ENCODE measurements at places on chromosomes 1 and 21.

GRCh38 chr1:210499956-210500355 is 171.3 kb downstream of the HHAT start:
- no peak for DNase-seq

DNA sequence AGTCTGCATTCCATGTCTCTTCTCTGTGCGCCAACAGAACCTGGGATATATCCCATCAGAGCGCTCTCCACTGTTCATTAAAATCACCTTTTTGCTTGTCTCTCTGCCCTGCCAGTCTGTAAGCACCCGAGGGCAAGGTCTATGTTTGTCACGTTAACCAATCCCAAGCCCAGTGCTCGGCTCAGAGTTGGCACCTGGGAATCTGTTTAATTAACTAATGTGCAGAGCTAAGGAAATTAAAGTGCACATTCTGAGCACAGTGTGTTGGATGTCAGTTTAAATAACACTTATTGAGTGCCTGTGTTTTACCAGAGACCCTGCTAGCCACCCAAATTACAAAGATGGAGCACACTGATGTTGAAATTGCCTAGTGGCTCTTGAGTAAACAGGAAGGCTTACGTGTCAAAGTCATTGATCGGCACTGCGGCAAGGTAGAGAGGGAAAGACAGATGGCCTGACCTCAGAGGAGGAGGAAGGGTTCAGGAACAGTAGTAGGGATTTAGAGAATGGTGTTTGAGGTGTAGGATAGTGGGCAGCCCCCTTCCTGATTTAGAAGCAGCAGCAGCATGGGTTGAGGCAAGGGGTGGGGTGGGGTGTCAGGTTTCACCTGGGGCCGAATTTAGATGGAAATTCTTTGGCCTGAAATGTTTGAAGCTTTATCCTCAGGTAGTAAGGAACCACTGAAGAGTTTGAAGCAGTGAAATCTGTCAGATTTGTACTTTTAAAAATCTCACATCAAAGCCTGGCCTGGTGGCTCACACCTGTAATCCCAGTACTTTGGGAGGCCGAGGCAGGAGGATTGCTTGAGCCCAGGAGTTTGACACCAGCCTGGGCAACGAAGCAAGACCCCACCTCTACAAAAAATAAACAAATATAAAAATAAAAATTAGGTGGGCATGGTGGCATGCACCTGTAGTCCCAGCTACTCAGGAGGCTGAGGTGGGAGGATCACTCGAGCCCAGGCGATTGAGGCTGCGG is 7.7 kb downstream of the ARMH1 start:
- DNase-seq: peak; percentile 27

DNA sequence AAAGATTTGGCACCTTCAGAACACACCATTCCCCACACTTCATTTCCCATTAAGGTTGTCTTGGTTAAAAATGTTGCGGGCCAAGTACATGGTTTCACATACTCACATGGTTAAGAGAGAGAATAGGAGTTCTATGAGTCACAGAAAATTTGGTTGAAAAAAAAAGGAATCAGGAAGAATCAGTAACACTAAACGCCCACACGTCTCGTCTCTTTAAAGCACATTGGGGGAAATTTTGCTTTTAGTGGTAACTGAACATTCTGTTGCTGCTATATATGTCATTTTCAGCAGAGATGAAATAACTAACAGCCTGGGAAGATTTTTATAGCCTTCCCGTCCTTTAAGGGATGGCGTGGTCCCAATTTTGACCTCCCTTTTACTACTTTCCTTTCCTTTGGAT is 132.9 kb upstream of the ERG start:
- DNase-seq: no peak

GRCh38 chr21:45805321-45805720 is 161.8 kb downstream of the PCBP3 start:
- DNase-seq: no peak

- DNase-seq: no peak
Observed at GRCh38 chr1:245197121-245197520, 42.3 kb downstream of the KIF26B start.

- peak; percentile 38 for DNase-seq
Observed at GRCh38 chr1:204446413-204447111, 34.9 kb upstream of the PPP1R15B start.

DNA sequence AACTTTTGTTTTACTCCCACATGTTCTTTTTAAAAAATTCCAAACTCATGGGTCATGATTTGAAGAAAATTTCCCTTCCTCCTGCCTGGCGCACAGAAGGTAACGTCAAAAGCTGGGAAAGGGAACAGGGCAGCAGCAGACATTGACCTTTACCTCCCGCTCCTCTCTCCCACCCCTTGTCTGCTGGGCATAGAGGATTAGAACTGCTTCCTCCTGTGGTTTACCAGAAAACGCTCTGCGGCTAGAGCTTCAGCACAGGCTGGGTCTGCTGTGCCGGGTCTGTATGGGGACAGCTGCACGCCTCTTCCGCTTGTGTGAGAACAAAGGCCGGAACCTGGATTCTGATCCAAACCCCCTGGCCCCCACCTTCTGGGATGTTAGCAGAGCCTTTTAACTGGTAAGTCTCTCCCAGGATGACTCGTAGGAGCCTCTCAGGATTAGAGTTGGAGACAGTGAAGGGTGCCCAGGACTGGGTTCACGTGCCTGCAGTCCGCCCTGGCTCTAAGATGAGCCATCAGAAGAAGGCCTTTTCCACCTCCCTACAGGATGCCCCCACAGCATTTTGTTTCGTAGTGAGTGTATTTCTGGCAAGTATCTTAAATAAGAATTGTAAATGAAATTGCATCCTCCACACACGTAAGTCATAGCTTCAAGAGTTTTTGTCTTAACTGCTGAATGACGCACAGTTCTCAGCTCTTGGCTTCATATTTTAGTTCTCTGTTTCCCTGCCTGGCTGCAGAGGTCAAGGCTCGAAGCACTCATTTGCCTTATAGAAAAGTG is 5.2 kb downstream of the H6PD start:
- no peak for DNase-seq

- no peak for DNase-seq
Observed at GRCh38 chr21:41917531-41917930, 36.3 kb downstream of the C2CD2 start.

DNA sequence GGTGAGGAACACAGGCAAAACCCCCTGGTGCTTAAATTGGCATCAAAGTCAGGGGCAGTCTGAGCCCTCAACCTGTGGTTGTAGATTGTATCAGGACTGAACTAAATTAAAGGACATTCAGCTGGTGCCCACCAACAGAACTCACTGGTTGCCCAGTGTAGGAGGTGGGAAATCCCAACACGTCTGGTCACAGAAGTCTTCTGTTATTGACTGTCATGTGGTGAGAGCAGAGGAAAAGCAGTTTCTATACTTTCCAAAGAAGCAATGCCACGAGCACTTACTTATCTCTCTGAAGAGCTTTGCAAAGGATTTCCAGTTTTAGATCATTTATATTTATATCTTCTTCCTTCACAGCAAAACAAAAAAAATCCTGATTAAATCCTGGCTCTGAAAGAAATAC is 15.0 kb upstream of the ACTA1 start:
- no peak for DNase-seq

Data from NCI-H2081 treated with DMSO at 0.1 percent for 48 hours (cell line).